ENCODE measurements at places on chromosomes 2 and 18.

GRCh38 chr2:17648581-17648980 is 105.0 kb downstream of the SMC6 start:
- DNase-seq = no peak

GRCh38 chr18:48660346-48661228 is 121.8 kb downstream of the CTIF start:
- DNase-seq = no peak

- DNase-seq = no peak
These were observed 73.1 kb upstream of the PID1 start for GRCh38 chr2:229344151-229344551.

- no peak for DNase-seq
These were observed 10.9 kb upstream of the INPP5D start for GRCh38 chr2:233049194-233049761.

DNA sequence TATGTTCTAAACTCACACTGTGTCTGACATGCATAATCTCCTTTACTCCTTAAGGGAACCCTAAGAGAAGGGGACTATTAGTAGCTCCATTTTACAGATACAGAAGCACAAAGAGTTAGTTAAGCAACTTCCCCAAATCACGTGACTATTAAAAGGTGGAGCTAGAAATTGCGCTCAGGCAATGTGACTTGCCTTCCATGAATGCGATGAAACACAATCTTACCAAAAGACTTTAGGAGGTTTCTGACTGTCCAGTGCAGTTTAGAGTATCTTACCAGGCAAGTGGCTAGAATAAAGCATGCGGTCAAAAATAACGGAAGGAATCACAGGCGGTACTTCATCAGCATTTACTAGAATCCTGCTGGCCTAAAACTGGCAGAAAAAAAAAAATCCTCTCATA is 70.4 kb downstream of the ZNF521 start:
- DNase-seq = no peak

- no peak for DNase-seq
These were observed 32.6 kb upstream of the B3GNT2 start for GRCh38 chr2:62163106-62163831.

DNA sequence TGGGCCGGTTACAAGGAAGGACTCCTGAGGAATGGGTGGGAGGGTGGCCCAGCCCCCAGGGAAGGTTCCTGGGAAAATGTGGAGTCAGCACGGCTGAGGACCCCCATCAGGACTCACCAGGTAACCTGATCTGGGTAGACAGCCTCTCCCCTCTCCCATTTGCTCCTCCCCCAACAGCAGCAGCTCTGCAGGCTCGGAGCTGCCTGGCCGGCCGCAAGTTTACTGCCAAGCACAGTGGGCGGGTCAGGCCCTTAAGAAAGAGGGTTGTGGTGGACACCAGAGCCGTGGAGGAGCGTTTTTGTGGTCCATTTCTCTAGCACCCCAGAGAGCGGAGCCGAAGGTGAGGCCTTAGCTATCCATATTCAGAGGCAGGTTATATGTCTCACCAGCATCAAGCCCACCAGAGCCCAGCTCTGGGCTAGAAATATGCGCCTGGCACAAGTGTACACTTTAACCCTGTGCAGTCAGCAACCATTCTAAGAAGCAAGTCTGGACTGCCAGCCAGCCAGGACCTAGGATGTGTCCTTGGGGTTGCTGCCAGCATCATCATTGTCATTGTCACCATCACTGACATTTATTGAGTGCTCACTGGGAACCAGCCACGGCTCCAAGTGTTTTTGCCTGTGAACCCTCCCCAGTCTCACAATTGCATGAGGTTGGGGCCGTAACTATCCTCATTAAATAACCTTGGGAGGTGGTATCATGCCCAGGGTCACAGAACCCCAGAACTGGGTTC is 190.1 kb downstream of the KLHL29 start:
- DNase-seq = no peak

DNA sequence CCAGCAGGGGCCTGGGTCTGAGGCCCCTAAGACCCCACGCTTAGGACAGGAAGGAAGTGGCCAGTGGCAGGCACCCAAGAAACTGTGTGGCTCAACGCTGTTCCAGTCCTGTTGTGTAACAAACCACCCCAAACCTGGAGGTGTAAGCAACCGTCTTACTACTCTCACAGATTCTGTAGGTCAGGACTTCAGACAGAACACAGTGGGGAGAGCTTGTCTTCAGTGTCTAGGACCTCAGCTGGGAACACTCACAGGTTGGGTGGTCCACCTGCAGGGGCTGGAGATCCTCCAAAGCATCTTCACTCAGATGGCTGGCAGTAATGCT is 123.0 kb downstream of the KLHL29 start:
- no peak for DNase-seq

DNA sequence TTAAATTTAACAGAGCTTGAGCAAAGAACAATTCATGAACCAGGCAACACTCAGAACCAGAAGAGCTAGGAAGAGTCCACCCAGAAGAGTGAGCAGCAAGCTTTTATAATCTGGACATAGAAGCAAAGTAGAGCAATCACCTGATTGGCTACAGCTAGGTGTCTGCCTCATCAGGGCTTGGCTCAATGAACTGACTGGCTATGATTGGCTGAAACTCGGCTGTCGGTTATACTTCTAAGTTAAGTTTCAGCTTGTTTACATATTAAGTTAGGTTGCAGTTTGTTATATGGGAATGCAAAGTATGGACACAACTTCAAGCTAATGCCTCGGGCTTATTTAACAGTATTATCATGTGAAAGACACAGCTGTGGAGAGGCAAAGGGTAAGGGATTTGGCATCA is 63.2 kb upstream of the NABP1 start:
- no peak for DNase-seq

DNA sequence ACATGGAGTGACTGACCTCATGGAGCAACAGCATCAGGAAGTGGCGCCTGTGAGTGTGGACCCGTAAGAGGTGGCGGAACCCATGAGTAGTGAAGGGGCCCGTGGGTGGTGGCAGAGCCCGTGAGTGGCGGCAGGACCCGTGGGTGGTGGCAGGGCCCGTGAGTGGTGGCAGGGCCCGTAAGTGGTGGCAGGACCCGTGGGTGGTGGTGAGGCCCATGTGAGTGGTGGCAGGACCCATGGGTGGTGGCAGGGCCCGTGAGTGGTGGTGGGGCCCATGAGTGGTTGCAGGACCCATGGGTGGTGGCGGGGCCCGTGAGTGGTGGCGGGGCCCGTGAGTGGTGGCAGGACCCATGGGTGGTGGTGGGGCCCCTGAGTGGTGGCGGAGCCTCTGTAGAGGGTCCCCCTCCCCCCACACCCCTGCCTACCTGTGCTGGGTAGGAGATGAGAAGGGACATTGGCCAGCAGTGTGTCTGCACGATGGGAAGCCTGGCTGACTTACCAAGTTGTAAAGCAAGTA is 407.7 kb upstream of the SALL3 start:
- no peak for DNase-seq

GRCh38 chr2:109523121-109523520 is 90.6 kb downstream of the SEPTIN10 start:
- DNase-seq = no peak

DNA sequence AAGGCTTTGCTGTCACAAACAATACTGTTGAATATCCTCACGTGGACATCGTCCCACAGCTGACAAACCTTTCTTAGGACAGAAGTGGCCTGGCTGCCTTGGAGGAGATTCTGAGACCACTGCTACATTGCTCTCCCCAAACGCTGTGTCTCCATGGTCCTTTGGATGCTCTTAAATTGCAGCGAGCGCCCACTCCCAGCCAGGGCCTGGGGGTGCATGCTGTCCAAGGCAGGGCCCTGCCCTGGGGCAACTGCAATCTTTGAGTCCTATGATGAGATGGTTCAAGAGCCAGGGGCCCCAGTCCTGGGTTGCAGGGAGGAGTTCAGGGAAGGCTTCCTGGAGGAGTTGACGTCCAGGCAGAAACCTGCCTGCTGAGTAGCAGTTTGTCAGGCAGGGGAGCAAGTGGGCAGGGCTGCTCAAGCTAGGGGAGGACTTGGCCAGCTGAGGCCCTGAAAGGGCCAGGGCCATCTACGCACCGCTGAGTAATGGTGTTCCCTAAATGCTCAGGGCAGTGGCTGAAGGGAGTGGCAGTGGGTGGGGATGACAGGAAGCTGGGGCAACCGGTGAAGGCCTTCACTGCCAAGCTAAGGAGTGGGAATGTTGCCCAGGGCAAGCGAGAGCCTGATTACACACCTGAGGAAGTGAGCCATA is 10.8 kb upstream of the SDC1 start:
- no peak for DNase-seq

- DNase-seq = no peak
These were observed 39.1 kb upstream of the TEX51 start for GRCh38 chr2:126859631-126860030.

- DNase-seq = no peak
These were observed 401.9 kb downstream of the LNPK start for GRCh38 chr2:175599966-175600831.

GRCh38 chr2:196558497-196558896 is 81.0 kb upstream of the CCDC150 start:
- DNase-seq = no peak

DNA sequence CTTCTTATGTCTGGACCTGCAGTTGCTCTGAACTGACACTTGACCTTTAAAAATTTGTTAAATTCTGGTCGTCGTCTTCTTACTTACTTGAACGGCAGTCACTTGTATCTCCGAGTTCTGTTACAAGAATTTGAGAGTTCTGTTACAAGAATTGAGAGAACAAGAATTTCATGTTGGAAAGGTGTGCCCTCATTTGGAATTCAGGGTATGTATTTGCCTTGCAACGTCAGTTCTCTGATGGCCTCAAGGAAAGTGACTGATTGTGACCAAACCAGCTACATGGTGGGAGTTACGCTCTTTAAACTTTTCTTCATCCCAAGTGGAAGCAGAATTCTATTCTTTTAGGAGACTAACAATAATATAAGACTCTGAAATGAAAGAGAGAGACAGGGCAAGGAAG is 320.0 kb upstream of the TRIB2 start:
- DNase-seq = no peak

GRCh38 chr2:48771241-48772014 is 15.9 kb upstream of the LHCGR start:
- no peak for DNase-seq
